ENCODE measurements at places on chromosomes 5 and 9.

GRCh38 chr5:14143546-14143840 lies 351 bp downstream of the TRIO start:
- no peak for DNase-seq

DNA sequence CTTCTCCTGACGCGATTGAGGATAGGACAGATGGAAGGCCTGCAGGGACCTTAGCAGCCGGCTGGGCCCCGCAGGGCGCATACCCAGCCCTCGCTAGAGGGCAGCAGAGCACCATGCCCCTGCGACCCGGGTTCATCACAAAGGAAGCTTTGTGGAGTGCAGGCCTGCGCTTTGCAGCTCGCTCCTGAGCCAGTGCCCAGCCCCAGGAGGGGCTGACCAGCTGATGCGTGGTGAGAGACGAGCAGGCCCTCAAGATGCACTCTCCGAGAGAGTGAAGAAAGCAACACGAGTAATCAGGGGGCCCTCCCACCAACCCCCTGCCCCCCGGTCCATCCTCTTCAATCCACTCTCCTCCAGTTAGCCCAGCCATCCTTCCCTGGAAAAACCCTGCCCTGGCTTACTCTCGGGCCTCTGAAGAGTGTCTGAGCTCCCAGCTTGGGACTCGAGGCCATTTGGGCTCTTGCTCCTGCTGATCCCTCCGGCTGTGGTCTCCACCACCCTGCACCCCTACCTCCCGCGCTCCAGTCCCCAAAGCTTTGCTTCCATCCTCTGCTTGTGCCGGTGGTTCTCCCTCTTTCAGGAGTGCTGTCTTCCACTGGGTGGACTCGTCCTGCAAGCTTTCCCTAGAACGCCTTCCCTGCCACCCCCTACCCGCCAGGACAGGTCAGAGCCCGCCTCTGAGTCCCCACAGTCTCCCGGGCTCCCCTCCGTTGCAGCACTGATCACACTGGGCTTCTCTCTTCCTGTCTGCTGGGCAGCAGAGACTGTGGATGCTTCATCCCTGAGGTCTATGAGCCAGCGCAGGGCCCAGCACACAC lies 9.1 kb upstream of the KIF12 start:
- peak; percentile 49 for DNase-seq

GRCh38 chr5:94776167-94776566 lies 157.7 kb downstream of the SLF1 start:
- DNase-seq: peak; percentile 8

DNA sequence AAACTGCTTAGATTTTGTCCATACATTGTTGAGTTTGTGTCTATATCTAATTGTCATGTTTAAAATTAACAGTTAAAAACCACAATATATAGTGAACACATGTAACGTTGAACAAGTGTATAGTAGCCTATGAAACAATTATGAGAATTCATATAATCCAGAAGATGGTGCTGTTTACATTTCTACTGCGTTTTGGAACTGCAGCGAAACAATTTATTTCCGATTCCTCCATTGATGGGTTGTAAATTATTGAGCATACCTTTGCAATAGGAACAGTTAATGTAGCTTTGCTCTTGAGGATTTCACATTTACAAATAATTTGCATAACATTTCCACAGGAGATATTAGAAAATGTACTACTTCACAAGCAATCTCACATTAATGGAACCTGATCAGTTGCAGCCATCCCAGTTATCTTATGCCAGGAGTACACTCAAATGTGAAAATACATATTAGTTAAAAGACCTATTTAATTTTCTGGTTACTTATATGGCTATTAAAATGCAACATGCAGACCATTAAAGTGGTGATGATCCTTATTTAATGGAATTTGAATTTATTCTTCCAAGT lies 411.8 kb downstream of the CDH10 start:
- no peak for DNase-seq

GRCh38 chr9:124855944-124856765 lies 2.9 kb downstream of the WDR38 start:
- no peak for DNase-seq
